H9 (cell line): ENCODE measurements at places on chromosomes 11 and 22. TPM values are rescaled to one million over a fixed set of nuclear protein-coding genes. Genes with fewer than 3 reads are reported as not detected.

The TIMP3 gene
- 0.86 and 0.87 TPM in 2 replicates for total RNA-seq

The PACSIN3 gene
- total RNA-seq: 62.2 and 63.0 TPM in 2 replicates

- H3K4me1 ChIP-seq: no peaks in the 10 kb centered on the region
- H3K27ac ChIP-seq: no peak overlapping the region
- no peaks in the 10 kb centered on the region for H3K27me3 ChIP-seq
- H3K4me3 ChIP-seq: no peak overlapping the region
These were observed 18.5 kb upstream of the B4GALNT4 start for GRCh38 chr11:350723-351255.

DNA sequence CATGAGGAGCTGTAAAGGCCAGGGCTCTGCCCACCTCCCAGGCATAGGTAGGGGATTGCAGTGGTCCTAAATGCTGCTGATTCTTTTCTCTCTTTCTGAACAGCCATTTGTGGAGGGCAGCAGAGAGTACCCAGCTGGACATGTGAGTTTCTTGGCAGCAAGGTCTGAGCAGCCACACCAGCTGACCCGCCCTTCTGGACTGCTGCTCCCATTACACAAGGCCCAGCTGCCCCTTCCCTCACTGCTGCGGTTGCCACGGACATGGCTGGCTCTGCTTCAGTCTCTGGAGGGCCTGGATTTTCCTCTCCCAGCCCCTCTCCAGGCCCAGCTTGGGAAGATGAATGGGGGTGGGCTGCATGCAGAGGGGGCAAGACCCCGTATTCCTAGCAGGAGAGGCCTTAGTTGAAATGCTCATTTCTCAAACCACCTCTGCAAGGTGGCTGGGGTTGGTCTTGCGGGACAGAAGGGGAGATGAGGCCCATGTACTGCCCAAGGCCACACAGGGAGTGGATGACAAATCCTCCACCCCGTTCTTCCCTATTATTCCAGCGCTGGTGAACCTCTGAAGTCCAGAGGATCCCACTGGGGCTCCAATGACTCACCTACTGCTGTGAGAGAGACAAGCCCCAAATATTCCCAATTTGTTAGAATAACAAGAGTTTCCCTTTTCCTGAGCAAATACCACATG lies 4.6 kb downstream of the LGALS12 start:
- H3K4me3 ChIP-seq: no peak overlapping the region
- H3K4me1 ChIP-seq: peaks cover 4% of the 10 kb centered on the region; the same call in 1 of the 2 replicates
- no peaks in the 10 kb centered on the region for H3K36me3 ChIP-seq

- peaks cover 75% of the 10 kb centered on the region for H3K36me3 ChIP-seq
- H3K27me3 ChIP-seq: no peaks in the 10 kb centered on the region
- no peaks in the 10 kb centered on the region for H3K4me1 ChIP-seq
These were observed 9.1 kb upstream of the RBM4 start for GRCh38 chr11:66629356-66629755.

GRCh38 chr11:111631666-111632039 lies 29.4 kb downstream of the SIK2 start:
- no peaks in the 10 kb centered on the region for H3K27me3 ChIP-seq
- no peaks in the 10 kb centered on the region for H3K4me1 ChIP-seq
- DNase-seq: no peak
- H3K4me3 ChIP-seq: no peak overlapping the region

DNA sequence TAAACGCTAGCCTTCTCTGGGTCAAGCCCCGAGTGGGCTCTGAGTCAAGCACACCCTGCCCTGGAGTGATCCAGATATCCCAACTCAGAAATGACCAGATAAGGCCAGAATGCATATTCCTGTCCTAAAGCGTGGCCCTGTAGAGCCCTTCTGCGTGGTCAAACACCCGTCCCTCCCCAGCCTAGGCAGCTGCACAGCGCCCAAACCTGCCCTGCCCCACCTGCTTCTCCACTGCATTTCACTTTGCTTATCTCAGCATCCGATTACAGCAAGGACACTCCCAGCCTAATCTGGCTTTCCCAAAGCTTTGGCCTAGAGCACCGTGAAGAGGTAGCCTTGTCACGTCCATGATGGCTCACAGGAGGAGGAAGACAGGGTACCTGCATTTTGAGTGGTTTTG lies 11.9 kb upstream of the TMPRSS4 start:
- no peaks in the 10 kb centered on the region for H3K36me3 ChIP-seq
- H3K4me3 ChIP-seq: no peak overlapping the region
- H3K27me3 ChIP-seq: no peaks in the 10 kb centered on the region

- DNase-seq: no peak
- peaks cover 7% of the 10 kb centered on the region; the same call in 1 of the 2 replicates for H3K27me3 ChIP-seq
- H3K4me3 ChIP-seq: no peak overlapping the region
These were observed 3.1 kb upstream of the PGGHG start for GRCh38 chr11:285894-286220.

GRCh38 chr11:110962921-110963320 lies 250.7 kb upstream of the ARHGAP20 start:
- H3K27me3 ChIP-seq: no peaks in the 10 kb centered on the region
- no peaks in the 10 kb centered on the region for H3K4me1 ChIP-seq
- no peak for DNase-seq
- no peak overlapping the region for H3K27ac ChIP-seq
